ENCODE measurements at places on chromosomes 1 and 21.

- no peak for DNase-seq
Observed at GRCh38 chr1:163263818-163264655, 57.7 kb upstream of the NUF2 start.

DNA sequence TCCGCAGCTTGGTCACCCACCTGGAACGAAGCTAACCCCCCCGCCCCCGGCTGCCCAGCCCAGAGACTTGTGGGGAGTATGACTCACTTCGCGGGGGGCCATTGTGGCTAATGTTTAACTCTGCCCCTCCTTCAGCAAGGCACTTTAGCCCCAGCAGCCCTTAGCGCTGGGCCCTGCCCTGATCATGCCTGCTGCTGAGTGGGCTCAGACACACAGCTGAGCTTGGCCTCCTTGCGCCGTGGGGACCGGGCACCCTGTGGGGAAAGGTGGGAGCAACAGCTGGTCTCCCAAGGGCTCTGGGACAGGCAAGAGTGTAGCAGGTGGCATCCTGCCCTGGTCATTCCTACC lies 6.3 kb upstream of the LAD1 start:
- no peak for DNase-seq

- DNase-seq = no peak
Observed at GRCh38 chr1:75922698-75923097, 9.5 kb downstream of the ASB17 start.

- DNase-seq = no peak
Observed at GRCh38 chr1:93468662-93469061, 20.7 kb downstream of the FNBP1L start.

DNA sequence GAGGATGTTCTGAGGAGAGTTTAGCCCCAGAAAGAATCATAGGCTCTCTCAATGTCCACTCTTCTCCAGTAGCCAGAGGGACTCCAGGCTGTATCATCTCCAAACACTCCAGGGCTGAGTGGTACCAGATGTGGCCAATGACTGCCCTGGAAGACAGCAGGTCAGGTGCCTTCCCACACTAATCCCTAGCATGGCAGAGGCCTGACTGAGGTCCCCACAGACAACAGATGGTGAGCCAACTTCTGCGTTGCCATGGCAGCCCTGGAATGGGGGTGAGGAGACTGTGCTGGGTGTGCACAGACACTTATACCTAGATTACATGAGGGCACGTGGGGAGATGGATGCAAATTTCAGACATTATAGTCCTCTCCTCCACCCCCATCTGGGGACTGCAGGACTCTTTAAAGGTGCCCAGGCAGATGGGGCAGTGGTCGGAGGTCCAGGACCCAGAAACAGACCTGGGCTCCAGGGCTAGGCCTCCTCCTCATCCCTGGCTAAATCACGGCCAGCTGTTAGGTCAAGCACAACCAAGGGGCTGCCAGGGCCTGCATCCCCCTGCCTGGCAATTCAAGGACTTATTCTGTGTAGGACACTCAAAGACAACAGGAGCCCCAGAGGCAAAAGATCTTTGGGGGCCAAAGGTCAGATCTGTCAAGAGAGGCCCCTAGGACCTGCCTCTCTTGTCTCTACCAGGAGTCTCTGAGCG lies 42.9 kb downstream of the CAMK2N1 start:
- no peak for DNase-seq

DNA sequence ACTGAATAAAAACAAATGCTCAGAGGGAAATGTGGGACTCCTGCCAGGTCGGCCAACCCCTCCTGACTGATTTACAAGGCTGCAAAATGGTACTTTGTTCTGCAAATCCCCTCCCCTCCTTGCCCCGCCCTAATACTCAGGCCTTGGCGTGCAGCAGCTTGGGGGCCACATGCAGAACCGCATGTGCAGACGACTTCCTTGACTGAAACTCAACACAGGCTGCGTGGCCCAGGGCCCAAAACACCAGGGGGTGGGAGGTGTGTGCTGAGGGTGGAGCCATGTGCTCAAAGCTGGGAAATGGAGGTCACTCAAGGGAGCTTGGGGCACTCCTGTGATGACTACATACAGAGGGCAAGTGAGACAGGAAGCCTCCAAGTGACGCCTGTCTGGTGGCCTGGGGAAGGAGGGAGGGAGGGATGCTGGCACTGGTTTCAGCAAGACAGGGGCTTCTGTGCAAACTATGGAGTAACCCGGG lies 87.2 kb downstream of the MRPL37 start:
- peak; percentile 85 for DNase-seq

DNA sequence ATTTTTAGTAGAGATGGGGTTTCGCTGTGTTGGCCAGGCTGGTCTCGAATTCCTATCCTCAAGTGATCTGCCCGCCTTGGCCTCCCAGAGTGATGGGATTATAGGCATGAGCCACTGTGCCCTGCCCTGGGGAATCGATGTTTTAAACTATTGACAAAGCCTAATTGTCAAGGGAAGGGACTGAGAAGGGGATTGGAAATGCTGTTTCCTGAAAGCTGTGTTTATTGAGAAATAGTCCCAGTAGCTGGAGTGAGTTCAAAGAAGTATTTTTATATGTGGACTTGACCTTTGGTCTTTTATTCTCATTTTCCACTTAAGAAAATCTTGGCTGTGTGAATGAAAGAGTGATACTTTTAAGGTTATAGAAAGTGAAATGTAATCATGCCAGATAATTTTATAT lies 47.5 kb downstream of the KIF1B start:
- no peak for DNase-seq

- no peak for DNase-seq
Observed at GRCh38 chr1:78799926-78800325, 150.3 kb downstream of the IFI44 start.

DNA sequence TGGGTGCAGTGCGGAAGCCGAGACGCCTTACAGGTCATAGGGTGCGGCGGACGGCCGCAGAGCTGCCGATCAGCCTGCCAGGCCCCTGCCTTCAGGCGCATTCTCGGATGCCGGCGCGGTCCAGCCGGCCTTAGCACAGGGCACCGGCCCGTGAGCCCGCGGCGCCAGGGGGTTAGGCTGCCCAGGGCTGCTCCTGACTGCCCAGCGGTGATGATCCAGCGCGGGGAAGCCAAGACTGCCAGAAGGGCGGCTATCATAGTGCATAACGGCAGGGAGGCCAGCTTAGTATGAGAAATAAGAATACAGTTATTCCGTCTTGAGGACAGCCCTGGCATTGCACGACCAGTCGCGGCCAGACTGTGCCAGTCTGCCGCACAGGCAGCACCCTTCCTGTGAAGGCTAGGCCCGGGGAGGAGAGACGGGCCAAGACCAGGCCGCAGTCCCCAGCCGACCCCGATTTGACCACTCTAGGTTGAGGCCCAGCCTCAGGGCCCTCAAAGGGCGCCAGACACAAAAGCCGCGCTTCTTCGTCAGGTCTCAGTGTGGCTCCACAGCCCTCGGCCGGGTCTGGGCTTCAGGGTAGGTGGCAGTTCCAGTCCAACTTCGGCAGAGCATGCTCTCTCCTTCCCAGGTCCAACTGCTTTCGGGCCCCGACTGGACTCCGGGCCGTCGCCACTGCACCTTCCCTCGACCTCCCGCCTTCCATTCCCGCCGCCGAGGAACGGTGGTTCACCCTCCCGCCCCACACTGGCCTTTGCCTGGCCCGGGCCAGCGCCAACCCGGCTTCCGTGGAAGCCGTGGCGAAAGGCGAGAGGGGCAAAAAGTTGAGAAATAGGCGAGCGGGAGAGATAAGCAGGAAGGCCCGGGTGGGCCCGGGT lies 829 bp downstream of the ALX3 start:
- no peak for DNase-seq

DNA sequence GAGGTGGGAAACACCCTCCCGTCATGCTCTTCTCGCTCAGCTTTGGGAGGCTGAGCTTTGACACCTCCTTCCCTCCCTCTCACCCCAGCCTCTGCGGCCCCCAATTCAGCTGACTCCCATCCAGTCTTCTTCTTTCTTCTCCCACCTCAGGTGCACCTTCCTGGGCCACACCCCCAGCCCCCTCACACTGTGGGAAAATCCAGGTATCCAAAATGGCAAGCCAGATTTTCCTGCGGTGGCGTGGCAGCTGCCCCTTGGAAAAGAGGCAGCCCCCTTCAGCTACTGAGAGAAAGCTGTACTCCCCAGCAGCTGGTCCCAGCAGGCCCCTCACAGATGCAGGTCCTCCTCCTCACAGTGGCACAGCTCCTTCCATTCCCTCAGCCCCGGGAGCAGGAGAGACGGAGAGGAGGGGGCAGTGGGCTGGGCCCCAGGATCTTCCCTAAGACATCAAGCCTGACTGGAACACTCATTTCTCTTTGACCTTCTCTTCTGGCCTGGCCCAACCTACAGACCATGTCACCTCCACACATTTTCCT lies 61.6 kb downstream of the OPTC start:
- DNase-seq = no peak

DNA sequence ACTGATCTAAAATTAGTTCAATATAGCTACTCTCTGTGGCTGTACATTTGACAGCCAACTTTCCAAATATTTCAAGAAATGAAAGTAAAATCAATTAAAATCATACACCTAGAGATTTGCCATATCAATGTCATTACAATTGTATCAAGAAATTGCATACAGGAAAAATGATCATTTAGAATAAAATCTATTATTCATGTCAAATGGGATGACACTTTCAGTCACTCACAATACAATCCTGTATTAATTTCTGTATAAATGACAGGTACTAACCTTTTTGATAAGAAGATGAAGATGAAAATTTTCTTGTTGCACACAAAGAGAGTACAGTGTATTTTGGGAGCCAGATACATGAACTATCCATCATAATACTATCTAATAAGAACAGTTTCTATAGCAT lies 1588.9 kb upstream of the PRMT6 start:
- DNase-seq = no peak

- DNase-seq = no peak
Observed at GRCh38 chr1:29939079-29939478, 702.8 kb downstream of the PTPRU start.

DNA sequence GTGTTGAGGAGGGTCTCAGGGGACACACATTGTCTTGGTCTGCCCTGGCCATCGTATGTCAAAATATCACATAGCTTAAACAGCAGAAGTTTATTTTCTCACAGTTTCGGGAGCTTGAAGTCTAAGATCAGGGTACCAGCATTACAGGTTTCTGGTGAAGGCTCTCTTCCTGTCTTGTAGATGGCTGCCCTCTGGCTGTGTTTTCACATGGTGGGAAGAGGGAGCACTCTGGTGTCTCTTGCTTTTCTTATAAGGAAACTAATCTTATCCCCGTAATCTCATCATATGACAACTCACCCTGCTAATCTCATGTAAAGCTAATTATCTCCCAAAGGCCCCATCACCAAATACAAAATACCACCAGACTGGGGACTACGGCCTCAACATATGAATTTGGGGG lies 246.9 kb upstream of the ST6GALNAC5 start:
- DNase-seq = no peak

- DNase-seq = no peak
Observed at GRCh38 chr1:48182439-48182838, 40.1 kb upstream of the SLC5A9 start.

DNA sequence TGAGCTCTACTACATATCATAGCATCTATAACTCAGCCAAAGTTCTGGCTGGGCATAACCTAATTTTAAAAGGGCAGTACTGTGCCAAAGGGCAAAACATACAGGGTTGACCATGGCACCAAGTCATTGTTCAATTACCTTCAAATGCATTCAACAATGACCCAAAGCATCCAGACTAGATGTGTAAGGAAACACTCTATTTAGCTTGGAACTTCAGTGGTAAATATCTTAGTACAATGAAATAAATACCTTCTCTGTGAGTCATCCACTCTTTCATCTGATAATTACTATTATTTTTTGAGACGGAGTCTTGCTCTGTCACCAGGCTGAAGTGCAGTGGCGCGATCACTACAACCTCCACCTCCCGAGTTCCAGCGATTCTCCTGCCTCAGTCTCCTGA lies 70.0 kb downstream of the NVL start:
- DNase-seq = no peak

GRCh38 chr1:2789986-2790581 lies 11.4 kb downstream of the TTC34 start:
- DNase-seq = no peak

- DNase-seq = no peak
Observed at GRCh38 chr21:42426424-42426823, 22.7 kb downstream of the UBASH3A start.

DNA sequence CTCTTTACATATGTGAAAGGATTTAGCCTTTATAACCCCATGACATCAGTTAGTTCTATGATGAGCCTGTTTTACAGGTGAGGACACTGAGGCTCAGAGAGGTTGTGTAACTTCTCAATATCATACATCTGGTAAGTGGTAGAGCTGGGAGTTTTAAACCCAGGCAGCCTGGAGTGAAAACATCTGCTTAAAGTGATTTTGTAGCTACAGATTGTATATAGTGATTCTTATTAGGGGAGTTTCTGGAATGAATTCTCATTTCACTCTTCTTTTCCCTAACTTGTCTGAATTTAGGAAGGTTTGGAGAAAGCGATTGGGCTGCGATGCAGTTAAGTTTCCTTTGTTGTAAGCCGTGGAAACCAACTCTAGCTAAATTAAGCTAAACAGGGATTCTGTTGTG lies 175.6 kb downstream of the CAMTA1 start:
- DNase-seq = no peak

- DNase-seq = no peak
Observed at GRCh38 chr1:25610822-25611630, 5.6 kb upstream of the MAN1C1 start.

DNA sequence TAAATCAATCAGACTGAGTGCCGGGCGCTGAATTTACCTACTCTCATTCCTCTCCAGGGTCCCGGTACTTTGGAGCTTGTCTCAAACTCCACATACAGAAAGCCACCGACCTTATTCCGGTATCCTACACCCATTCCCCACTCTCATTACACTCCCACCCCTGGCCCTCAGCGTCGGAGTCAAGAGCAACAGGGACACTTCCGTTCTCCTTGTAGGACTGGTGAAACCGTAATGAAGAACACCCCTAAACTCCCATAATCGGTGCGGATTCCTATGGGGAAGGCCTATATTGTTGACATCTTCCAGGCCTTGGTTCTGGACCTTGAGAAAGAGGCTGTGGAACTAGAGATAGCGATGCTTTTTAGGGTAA lies 798 bp downstream of the ZBED6 start:
- DNase-seq = no peak

DNA sequence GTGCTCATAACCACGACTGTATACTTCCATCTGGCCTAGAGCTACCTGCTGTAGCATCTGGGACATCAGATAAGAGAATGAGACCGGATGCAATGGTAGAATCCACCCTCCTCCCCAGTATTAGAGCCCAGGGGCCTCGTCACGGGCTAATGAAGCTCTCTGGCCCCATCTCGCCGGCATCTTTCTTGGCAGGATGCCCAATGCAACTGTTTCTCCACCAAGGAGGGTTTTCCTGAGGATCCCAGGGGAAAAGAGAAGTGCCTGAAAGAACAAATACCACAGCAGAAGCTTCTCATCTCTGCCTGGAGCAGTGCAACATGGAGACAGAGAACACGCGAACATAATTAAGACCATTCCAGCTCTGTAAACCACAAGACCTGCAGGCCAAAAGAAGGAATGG lies 80.0 kb downstream of the VWA5B1 start:
- no peak for DNase-seq

GRCh38 chr1:170495006-170495405 lies 37.0 kb upstream of the GORAB start:
- DNase-seq = no peak

GRCh38 chr1:11880181-11880575 lies 21.4 kb upstream of the NPPB start:
- no peak for DNase-seq
